ENCODE measurements at places on chromosomes 12 and 14.

DNA sequence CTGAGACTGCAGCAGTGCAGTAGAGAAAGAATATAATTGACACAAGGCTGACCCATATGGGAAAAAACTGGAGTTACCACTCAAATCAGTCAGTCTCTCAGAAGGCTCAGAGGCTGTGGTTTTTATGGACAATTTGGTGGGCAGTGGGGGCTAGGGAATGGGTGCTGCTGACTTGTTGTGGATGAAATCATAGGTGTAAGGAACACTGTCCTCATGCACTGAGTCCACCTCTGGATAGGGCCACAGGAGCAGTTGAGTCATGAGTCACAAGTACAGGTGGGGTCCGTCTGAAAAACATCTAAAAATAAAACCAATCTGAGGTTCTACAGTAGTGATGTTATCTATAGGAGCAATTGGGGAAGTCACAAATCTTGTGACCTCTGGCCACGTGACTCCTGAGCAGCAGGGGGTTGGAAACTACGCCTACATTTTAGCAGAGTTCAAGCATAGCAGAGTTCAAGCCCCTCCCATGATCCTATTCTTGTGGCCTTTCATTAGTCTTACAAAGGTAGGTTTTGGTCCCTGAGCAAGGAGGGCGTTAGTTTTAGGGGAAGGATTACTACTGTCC is 18.1 kb upstream of the SGPP1 start:
- no peak for DNase-seq

DNA sequence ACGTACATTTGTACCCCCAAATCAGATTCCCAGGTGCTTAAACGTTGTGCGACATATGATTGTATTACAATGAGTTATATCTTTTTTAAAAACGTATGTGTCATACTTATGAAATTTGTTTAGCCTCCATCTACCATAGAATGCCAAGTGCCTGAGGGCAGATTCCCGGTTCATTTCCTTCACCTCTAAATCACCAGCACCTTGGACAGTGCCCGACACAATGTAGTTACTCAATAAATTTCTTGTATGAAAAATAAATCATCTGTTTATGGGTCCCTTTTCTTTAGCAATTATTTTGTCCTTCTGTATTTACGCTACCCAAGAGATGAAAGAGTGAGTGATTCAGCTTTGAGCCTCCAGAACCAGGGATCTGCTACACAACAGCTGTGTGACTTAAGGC is 157.4 kb downstream of the TBX5 start:
- DNase-seq = no peak

DNA sequence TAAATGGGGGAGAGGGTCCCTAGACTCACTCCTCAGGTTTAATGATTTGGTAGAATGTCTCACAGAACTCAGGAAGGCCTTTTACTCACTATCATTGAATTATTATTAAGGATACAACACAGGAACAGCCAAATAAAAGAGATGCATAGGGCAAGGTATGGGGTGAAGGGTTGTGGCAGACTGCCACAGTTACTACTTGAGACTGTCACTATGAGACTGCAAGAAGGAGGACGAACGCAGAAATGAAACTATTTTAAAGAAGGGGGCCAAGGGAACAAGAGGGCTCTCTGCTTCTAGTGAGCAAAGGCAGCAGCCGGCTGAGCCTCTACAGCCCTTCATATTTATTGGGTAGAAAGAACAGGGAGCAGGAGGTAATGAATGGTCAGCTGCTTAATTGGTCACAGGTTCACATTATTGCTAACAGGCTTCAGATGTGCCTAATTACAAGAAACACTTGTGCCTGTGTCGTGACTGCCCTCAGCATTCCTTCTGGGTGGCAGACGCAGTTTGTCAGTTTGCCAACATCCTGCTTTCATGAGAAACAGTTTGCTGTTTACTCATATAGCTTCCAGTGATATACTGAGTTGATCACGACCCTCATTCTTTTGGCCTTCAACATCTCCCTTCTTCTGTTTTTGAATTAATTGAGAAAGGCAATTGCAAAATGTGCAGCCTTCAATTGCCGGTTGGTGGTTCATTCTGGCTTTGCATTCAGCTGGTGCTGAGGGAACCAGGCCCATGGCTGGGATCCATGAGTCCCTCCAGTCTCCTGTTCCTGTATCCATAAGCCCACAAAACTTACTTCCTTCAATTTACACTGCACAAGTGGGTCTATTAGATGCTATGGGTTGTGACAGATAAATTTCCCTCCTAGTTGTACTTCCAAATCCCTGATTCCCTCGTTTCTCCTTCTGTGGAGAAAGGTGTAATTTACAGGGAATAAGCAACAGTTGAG is 82.8 kb upstream of the PLEKHG7 start:
- no peak for DNase-seq

- peak; percentile 49 for DNase-seq
These were observed 11.3 kb upstream of the SLC38A2 start for GRCh38 chr12:46383654-46384450.

All from T-helper 17 cell (primary cell).